ENCODE measurements at places on chromosomes 1 and 21.

- no peak for DNase-seq
Measured at GRCh38 chr1:3930301-3931006, 30.4 kb upstream of the C1orf174 start.

GRCh38 chr21:31442339-31442738, 98.3 kb upstream of the TIAM1 start:
- DNase-seq = no peak

- DNase-seq = no peak
Measured at GRCh38 chr1:207789386-207789785, 37.5 kb downstream of the CD46 start.

DNA sequence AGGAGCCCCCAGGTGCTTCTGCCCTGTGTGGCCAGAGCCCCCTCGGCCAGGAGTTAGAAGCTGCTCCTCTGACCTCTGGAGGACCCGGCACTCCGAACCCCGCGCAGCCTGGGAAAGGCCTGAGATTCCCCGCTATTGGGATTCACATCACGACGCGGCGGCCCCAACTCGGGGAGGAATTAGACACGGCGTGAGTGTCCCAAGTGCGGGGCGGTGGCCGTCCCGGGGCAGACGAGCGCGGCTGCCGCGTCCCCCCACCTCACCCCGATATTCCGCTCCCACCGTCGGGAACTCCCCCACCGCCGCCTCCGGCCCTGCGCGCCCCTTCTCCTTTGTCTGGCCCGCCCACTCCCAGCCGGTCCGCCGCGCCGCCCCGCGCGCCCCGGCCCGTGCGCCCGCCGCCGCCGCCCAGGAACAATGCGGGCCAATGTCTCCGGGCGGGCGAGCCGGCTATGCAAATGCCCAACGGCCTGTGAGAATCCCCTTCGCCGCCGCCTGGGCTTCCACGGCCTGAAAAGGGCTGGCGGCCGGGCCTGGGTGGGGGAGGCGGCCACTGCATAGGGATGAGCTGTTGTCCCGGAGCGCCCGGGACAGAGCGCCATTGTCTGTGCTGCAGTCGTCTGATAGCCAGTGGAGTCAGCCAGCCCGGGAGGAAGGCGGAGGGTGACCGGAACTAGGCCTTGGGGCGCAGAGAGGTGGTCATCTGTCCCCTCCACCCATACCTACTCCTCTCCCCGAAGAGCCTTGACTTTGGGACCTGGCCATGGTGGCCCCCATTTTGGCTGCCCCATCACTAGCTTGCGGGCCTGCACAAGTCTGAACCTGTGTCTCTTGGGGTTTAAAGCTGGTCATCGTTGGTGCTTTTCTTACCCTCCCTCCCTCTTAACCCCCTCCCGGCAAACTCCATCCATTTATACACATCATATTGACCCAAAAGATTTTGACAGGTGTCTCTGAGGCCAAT, 19.4 kb downstream of the RHBG start:
- DNase-seq = no peak

DNA sequence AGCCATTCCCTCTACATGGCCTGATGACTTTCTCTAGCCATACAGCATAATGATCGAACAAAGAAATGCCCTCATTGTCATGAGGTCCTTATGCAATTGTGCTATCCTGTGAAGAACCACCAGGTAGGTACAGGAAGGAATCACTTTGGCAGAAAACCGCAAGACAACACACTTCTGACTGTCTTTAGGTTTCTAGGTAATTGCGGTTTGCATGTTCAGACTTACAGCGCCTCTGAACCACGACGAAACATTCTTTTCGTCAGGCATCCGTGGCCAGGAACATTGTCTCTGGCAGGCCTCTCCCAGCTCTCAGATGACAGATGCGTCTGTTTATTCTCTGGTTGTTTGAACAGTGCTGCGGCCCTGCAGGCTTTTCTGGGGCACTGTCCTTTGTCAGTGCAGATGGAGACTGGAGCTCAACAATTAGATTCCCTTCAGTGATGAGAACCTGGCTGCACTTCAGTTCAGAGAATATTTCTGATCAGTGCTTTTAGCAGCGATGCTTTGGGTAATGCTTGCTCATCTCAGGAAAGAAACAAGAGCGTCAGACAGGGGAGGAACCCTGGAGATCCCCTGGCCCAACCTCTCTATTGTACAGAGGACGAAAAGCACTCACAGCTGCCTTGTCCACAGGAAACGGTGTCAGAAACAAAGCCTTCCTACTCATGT, 63.4 kb downstream of the B3GALT5 start:
- no peak for DNase-seq

GRCh38 chr1:24409535-24409934, 4.0 kb downstream of the STPG1 start:
- DNase-seq = no peak

DNA sequence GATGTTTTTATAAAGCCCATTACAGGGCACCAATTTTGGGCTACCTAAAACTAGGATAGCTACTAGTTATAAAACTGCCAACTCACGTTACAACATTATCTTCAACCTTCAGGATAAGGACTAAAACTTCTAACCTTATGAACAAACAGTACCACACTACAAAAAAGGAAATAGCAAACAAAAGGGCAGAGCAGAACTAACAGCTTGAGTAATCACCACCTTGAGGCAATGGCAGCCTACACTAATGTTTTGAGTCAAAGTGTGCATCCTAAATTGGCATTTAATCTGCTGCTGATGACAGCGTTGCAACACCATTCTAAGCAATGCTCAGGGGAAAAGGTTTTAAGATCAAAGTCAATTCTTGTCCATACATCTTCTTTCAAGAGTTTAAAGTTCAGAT, 27.2 kb downstream of the PTP4A2 start:
- DNase-seq = no peak

GRCh38 chr1:230074762-230075161, 7.7 kb downstream of the GALNT2 start:
- DNase-seq = no peak

DNA sequence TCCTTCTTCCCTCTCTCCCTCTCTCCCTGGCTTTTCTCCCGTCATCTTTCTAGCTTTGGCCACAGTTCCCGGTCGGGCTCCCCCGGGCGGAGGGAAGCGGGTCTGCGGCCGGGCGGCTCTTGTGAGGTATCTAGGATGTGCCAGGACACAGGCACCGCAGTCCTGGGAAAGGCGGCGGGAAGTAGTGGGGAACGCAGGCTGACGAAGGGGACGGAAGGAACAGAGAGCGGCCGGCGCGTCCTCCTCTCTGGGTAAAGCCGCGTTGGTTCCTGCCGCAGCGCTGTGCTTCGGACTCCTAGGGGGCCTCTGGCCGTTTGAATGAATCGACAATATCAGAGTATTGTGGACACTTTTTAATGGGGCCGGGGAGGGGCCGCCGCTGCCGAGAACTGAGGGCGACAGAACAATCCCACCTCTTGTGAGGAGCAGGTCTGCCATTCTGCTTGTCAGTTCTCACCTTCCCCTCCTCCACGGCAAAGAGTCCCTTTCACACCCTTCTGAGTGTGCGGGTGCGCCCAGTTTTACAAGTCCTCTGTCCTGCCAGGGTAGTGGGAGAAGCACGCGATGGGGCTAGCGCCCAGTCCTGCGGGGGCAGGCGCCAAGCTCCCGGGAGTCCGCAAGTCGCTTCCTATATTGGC, 1.2 kb upstream of the LHX9 start:
- no peak for DNase-seq

DNA sequence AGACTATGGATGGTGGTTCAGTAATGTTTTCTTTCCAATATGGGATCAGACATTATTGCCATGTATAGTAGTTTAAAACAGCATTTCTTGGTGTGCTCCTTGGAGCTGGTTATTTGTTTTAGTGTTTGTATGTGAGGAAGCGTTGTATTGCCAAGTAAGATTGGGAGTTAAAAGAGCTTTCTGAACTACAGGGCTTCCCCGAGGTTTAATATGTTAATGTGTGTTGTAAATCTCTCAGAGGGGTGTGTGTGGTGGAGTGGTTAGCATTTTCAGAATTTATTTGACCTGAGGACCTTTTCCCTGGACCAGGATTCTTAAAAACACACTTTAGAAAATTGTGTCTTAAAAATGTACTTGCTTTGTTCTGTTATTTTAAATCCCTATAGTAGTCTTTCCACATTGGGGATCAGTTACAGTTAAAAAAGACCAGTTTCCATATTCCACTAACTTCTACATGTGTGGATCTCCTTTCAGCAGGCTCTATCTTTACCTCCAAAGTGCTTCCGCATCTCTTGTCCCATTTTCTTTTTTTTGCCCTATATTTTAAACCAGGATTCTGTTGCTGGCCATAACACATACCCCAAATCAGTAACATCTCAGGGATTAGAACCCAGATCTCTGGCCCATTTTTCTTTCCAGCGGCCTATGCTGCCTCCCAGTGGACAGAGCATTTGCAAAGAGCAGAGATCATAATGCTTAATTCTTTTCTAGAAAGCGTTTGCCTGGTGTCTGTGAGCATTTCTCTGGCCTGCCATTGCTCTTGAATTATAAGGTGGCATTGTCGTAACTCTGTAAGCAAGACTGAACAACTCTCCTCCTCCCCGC, 58.6 kb downstream of the PBX1 start:
- DNase-seq = no peak

DNA sequence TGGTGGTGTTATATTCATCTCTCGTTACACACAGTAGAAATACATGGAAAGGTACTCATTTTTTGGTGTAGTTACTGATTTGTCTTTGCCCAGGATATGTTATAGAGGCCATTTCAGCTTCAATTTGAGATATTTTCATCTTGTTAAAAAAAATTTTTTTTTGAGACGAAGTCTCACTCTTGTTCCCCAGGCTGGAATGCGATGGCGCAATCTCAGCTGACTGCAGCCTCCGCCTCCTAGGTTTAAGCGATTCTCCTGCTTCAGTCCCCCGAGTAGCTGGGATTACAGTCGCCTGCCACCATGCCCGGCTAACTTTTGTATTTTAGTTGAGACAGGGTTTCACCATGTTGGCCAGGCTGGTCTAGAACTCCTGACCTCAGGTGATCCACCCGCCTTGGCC, 19.0 kb downstream of the MORC3 start:
- no peak for DNase-seq

GRCh38 chr1:22870201-22870871, 102.3 kb downstream of the LACTBL1 start:
- DNase-seq = no peak

DNA sequence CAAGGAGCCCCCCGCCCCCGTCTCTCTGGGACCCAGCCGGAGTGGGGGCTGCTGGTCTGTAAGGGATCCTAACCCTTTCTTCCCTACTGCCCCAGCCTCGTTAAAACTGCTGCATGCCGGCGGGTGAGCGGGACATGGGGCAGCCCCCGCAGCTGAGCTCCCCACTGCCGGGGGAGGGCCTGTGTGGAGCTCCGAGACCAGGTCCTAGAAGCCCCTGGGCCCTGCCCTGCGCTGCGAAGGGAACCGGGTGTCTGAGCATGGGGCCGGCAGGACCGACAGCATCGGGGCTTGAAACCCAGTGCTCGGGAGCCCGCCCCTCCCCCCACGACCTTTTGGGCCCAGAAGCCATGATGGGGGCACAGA, 9.2 kb upstream of the COL6A1 start:
- DNase-seq = no peak
